ENCODE measurements at places on chromosomes 5 and 9.

GRCh38 chr9:8863886-8864544 lies 1064.4 kb upstream of the DMAC1 start:
- peak; percentile 76 for DNase-seq

DNA sequence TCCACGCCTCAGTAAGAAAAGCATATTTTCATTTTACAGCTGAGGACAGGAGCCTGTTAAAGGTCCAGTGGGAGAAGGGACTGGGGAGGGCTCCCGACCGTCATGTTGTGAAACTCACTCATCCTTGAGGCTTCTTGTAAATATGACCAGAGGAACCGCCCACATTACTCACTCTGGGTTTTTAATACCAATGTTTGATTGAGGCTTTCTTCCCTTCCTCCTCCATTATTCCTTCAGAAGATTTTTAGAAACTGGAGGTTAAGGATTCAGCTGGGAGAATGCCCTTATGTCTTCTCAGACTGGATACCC lies 61.4 kb upstream of the GLRX start:
- no peak for DNase-seq

GRCh38 chr9:99809586-99810319 lies 11.9 kb upstream of the NR4A3 start:
- no peak for DNase-seq

GRCh38 chr5:122743261-122743660 lies 31.6 kb upstream of the SNX2 start:
- no peak for DNase-seq

DNA sequence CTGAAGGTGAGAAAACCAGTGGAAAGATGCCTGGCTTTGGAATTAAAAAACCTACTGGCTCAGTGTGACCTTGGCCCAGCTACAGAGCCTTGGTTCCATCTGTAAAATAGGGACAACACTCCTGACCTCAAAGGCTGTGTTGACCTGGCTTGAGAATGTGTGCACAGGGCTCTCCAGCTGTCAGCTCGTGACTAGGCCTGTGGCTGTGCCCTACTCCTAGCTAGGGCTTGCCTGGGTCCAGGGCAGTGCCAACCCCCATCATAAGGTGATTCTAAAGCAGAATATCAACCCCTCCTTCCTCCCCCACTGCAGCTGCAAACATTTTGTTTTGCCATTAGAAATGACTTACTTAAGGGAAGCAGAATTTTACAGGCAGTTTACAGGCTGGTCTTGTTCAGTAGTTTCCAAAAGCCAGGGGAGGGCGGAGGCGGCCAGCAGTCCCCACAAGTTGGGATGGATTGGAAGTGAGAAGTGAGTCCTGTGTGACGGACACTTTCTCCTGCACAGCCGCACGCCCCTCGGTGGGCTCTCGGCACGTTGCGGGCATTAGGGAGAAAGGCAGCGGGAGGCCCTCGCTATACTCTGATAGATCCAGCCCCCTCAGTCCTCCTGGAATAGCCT lies 7.3 kb downstream of the PITX1 start:
- DNase-seq: no peak

GRCh38 chr9:111601237-111602018 lies 2.0 kb upstream of the PTGR1 start:
- DNase-seq: no peak

GRCh38 chr5:132394667-132395259 lies 25.3 kb downstream of the SLC22A5 start:
- no peak for DNase-seq

DNA sequence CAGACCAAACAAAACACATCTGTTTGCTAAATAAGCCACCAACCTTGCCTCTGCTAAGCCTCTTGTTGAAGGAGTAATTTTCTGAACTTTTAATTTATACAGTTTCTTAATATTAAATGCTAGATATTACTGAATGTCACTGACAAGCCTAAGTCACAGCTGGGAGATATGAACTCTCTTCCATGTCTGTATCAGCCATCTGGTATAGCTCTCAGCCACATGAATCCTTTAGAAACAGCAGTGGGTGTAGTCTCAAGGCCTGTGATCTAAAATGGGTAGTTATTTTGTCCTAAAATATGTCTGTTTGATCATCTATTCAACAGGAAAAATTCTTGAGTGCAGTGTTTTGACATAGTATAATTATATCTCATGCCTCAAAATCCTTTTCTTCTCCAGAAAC lies 97.2 kb downstream of the CAMK4 start:
- DNase-seq: no peak

DNA sequence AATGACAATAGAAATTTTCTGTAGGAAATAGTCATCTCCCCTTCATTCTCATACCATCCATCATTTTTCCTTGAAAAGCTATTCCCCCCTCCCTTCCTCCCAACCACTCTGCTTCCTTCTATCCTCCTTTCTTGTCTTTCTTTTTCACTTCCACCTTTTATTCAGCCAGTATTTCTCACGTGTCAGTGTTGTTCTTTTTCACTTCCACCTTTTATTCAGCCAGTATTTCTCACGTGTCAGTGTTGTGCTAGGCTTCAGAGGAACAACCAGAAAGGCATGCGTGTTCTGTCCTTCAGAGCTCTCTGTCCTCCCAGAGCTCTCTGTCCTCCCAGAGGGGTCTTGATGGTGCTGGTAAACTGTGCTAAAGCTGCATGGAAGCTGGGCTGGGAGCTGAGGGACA lies 419.6 kb downstream of the GADD45G start:
- no peak for DNase-seq

DNA sequence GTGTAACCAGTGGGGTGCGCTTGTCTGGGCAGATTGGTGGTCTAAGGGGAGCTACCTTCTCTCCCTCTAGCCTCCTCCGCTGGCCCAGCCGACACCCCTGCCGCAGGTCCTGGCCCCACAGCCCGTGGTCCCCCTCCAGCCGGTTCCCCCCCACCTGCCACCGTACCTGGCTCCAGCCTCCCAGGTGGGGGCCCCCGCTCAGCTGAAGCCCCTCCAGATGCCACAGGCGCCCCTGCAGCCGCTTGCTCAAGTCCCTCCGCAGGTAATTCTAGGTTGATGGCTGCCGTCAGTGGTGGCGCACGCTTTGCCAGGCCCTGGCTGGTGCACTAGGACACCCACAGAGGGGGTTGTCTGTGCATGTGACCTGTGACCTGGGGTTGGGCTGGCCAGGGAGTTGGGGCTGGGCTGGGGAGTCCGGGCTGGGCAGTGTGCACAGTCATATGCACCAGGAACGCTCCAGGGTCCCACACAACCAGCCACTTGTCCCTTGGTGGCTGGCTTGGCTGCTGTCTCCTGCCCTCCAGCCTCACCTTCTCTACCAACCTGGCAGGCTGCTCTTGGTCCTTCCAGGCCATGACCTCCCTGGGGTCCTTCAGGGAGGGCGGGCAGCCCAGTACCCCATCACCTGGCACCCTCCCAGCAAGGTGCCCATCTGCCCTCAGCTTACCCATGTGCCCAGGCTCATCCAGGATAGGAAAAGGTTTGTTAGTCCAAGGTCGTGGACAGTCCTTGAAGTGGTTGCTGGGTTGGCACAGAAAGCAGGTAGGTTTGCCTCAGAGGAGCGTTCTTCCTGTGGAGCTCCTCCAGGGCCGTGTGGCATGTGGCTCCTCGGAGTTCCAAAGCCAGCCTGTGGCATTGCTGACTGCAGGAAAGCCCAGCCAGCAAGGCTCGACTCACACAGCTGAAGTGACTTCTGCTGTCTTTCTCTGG lies 73.2 kb downstream of the WNK2 start:
- DNase-seq: no peak

DNA sequence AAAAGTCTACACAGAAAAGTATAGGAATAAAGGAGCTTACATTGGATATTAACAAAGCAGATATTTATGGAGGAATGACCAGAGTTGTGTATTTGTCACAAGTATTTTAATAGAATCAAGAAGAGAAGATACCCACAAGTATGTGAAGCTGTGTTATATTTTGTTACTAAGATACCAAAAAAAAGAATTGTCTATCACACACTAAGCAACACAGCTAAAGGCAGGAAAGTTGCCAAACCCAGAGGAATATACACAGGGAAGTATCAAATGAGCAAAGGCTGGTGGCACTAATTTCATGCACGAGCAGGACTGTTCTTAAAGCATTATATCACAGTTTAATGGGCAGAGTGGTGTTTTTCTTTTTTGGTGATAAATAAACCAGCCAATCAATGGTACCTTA lies 30.9 kb upstream of the RAI14 start:
- DNase-seq: no peak

- DNase-seq: no peak
Observed at GRCh38 chr5:178476531-178476930, 113.7 kb downstream of the COL23A1 start.

DNA sequence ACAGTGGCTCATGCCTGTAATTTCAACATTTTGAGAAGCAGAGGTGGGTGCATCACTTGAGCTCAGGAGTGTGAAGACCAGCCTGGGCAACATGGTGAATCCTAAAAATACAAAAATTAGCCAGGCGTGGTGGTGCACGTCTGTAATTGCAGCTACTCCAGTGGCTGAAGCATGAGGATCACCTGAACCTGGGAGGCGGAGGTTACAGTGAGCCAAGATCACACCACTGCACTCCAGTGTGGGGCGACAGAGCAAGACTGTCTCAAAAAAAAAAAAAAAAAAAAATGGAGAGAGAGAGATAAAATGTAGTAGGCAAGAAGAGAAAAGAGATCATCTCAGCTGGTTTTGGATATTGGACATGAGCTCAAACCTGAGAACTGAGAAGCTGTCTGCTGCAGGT lies 23.7 kb upstream of the ZCCHC7 start:
- no peak for DNase-seq

GRCh38 chr5:67166460-67167285 lies 29.9 kb downstream of the CD180 start:
- no peak for DNase-seq

GRCh38 chr5:52331725-52332124 lies 456.0 kb upstream of the ITGA1 start:
- no peak for DNase-seq

DNA sequence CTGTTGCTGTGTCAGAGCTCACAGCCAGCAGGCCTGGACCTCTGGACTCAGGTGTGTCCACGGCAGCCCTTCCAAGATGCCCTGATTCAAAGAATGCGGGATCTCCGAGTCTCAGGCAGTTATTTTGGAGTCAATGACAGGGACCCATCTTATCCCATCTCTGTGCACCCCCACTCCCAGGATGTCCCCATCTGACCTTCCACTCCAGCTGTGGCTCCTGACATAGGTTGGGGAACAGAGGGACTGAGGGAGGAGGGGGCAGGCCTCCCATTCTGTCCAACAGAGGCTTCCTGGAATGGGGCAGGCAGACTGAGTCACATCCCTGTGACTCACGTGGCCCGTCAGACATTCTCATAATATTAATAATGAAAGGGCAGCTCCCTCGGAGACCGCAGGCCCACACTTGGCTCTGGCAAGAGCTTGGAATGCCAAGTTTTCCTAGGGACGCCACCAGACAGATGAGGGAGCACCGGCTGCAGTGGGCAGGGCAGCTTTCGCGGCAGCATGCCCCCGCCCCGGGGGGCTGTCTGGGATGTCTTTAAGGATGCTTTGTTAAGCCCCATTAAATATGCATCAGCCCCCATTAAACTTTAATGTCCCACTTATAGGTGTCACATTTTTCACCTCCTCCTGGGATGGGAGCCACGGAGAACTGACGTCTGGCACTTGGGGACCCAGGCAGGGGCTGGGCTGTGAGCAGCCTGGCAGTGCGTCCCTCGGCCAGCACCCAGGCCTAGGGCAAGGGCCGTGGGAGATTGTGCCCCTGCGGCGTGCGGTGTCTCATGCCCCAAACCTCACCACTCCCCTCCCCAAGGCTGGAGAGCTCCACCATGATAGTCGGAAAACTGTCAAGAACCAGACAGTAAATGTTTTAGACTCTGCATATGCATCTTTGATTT lies 23.6 kb upstream of the FIBCD1 start:
- DNase-seq: peak; percentile 56

GRCh38 chr5:35035271-35035670 lies 12.5 kb downstream of the AGXT2 start:
- no peak for DNase-seq

- DNase-seq: no peak
Observed at GRCh38 chr5:1486271-1486670, 37.5 kb downstream of the LPCAT1 start.

DNA sequence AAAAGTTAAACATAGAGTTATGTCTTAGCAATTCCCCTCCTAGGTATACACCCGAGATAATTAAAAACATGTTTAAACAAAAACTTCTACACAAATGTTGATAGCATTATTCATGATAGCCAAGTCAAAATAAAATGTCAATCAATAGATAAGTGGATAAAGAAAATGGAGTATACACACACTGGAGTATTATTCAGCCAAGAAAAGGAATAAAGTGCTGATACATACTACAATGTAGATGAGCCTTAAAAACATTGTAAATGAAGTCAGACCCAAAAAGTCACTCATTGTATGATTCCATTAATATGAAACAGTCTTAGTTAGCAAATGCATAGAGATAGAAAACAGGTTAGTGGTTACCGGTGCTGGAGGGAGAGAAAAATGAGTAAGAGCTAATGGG lies 34.3 kb upstream of the SHB start:
- DNase-seq: no peak

GRCh38 chr5:95686651-95687050 lies 3.9 kb upstream of the SPATA9 start:
- DNase-seq: no peak

DNA sequence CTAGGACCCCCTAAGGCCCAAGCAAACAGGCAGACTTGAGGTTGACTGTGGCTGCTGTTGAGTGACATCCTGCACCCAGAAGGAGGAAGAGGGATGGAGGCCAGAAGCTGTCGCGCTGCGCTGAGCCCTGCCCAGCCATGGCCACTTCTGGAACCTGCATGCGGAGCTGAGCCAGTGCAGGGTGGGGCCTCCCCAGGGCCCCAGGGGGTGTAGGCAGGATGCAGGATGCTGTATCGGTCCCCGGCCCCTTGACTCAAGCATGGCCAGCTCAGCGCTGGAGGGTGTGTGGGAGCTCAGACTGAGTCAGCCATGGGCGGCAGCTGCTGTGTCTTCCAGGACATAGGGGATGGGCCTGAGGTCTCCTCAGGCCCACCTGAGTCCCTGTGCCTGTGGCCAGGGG lies 26.9 kb downstream of the GLT6D1 start:
- no peak for DNase-seq

DNA sequence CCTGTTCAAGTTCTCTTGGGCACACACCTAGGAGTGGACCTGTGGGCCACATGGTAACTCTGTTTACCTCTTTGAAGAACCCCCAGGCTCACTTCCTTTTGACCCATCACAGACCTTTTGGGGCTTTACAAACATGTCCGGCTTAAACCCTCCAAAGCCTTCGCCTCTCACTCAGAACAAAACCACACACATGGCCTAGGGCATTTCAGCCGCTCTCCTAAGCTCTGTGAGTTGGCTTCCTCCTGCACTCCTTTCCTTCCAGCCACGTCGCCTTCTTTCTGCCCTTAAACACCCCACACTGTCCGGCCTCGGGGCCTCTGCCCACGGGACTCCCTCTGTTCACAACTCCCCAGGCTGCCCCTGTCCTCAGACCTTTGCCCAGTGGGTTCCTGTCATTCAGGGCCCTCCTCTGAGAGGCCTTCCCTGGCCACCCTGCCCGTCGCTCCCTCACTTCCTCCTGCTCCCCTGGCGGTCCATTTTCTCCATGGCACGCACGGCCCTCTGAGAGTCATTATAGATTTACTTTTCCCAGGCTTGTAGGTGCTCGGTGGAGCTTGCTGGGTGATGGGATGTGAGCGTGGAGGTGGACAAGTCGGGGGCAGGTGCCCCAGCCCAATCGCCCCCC lies 1.9 kb downstream of the DOK3 start:
- DNase-seq: no peak
